Fibroblast of skin of right quadriceps (primary cell): ENCODE measurements at places on chromosomes 7 and 10.

DNA sequence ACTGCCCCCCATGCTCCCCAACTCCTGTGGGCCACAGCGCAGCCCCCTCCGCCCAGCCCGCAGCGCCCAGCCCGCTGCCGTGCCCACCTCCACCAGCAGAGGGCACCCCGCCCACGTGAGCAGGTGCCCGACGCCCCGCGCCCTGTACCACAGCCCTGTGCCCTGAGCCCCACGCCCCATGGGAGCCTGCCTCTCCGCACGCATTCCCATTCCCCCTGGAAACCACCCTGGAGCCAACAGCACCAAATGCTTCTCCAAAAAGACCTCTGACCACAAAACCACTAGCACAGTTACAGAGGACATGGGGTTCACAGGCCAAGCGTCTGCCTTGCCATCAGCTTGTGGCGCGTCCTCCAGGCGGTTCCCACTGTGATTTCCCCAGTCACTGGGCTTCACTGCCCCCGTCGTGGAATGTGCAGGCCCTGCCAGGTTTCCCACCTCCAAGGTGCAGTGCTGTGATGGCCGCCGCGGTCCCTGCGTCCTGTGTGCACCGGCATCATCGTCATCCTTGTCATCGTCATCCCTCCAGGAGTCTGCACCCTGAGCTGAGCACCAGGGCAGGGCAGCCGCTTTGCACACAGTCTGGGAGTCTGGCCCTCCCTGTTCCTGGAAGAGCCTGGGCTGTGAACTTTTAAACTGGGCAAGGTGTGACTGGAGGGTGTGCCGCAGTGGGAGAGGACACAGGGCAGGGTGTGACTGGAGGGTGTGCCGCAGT is 61.7 kb downstream of the PWWP2B start:
- peak; percentile 17 for DNase-seq

DNA sequence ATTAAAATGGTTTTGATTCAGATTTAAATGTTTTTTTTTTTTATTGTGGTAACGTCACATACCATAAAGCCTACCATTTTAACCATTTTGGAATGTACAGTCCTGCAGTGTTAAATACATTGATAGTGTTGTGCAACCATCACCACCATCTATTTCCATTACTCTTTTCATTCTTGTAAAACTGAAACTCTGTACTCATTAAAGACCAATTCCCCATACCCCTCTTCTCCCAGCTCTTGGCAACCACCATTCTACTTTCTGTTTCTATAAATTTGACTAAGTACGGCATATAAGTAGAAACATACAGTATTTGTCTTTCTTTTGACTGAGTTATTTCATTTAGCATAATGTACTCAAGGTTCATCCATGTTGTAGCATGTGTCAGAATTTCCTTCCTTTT is 96.2 kb downstream of the EXOC4 start:
- peak; percentile 7 for DNase-seq

DNA sequence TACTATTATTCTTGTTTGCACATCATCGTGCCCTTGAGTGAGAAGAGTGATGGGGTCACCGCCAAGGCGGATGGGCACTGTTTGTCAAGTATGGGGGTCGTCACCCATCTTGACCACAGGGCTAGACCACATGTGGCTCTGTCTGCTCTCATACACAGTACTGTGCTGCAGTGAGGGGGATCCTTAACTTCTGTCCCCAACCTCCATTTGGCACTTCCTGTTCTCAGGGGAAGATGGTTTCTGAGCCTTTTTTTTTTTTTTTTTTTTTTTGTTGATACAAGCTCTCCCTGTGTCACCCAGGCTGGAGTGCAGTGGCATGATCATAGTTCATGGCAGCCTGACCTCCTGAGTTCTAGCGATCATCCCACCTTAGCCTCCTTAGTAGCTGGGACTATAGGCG is 13.6 kb downstream of the WBP1L start:
- no peak for DNase-seq

- DNase-seq = no peak
These were observed 34.8 kb downstream of the UBE2H start for GRCh38 chr7:129917934-129918333.

- DNase-seq = peak; percentile 40
These were observed 51.6 kb downstream of the ST7 start for GRCh38 chr7:117004899-117005298.

DNA sequence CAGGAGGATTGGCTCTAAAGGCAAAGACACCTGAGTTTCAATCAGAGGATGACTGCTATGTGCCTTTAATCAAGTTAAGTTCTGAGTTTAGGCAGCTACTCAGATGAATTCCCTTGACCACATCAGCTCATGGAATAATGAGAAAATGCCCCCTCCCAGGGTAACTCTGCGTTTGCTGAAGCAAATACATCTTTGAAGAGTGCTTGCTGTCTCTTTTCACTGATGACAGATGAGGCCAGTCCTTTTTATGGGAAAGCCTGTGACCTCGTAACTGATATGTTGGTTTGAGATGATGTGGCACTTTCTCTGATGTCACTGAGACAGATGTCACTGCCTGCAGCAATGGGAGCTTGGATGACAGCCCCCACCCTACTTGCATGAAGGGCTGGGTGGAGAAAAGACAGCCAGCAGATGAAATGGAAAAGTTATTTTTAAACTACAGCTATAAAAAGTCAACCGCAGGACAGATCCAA is 43.7 kb upstream of the DGKI start:
- peak; percentile 35 for DNase-seq

DNA sequence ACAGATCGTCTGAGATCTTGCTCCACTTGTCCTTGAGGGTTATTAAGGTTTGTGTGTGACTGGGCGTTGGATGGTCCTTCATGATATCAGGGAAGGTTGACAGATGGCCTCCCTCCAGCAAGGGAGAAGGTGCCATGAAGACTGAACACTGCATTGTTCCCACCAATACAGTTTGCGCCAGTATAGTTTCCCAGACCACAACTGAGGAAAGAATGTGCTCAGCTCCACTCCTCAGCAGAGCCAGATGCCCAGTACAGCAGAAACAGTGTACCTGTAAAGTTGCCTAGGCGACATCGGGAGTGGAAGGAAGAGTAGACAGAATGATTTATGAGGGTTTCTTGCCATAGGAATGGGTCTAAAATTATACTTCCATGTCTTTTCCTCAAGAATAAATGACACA is 137.5 kb downstream of the ST7 start:
- no peak for DNase-seq

- no peak for DNase-seq
These were observed 14.8 kb downstream of the CYP3A7 start for GRCh38 chr7:99719996-99720769.
